Left renal pelvis (tissue), 4 donors: ENCODE measurements at places on chromosomes 16 and 17.
A peak's percentile ranks its signal among the peaks of the same experiment; 100 is the strongest.

GRCh38 chr16:72905581-72905980 lies 142.3 kb downstream of the ZFHX3 start:
- no peak for DNase-seq

GRCh38 chr17:13272296-13272695 lies 254.5 kb upstream of the ELAC2 start:
- DNase-seq = no peak

GRCh38 chr17:14575471-14575953 lies 274.6 kb downstream of the HS3ST3B1 start:
- DNase-seq = no peak

DNA sequence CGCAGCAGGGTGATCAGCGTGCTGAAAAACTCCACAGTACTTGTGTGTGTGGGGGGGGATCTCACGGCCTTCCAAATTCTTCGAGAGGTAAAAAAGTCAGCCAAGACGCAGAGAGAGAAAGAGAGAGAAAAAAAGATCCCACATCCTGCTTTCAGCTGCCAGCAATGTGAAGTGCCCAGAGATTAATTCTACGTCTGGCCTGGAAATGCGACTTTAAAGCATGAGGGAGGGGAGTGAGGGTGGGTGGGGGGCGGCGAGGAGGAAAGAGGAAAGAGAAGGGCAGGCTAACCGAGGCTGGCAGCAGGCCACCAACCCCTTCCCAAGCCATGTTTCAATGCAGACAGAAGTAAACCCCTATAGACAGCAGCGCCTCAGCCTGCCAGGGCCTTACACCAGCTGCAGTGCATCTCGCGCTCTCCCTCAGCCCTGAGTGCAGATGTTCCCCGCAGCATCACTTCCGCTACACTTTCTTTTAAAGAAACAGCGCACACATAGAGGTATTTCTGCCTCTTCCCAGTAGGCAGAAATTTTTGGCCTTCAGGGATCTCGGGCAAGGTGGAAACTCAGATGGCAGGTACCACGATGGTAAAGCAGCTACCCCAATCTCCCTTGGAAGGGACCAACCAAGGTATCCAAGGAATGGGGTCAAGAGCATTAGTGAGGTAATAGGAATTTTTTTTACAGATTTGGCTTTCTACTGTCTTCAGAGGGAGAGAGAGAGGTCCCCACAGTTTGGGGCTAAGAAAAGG lies 87.8 kb downstream of the SMG6 start:
- peak; percentile 69 for DNase-seq

DNA sequence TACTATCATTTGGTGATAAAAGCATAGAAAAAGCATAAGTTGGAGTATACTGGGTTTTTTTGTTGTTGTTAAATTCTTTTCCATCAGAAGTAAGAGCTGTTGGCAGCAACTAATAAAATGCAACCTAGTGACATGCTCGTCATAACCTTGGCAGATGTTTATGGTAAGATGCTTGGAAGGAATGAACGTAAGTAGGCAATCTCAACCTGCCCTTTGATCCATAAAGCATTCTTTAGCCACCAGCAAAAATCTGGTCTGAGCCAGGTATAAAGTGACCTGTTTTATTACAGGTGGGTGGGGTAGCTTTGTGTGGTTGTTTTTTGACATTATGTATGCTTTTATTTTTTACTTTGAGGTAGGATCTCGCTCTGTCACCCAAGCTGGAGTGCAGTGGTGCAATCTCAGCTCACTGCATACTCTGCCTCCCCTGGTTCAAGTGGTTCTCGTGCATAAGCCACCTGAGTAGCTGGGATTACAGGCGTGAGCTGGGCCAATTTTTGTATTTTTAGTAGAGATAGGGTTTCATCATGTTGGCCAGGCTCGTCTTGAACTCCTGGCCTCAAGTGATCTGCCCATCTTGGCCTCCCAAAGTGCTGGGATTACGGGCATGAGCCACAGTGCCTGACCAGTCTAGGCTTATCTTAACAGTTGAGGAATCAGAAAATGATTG lies 22.0 kb downstream of the WSB1 start:
- DNase-seq = no peak

DNA sequence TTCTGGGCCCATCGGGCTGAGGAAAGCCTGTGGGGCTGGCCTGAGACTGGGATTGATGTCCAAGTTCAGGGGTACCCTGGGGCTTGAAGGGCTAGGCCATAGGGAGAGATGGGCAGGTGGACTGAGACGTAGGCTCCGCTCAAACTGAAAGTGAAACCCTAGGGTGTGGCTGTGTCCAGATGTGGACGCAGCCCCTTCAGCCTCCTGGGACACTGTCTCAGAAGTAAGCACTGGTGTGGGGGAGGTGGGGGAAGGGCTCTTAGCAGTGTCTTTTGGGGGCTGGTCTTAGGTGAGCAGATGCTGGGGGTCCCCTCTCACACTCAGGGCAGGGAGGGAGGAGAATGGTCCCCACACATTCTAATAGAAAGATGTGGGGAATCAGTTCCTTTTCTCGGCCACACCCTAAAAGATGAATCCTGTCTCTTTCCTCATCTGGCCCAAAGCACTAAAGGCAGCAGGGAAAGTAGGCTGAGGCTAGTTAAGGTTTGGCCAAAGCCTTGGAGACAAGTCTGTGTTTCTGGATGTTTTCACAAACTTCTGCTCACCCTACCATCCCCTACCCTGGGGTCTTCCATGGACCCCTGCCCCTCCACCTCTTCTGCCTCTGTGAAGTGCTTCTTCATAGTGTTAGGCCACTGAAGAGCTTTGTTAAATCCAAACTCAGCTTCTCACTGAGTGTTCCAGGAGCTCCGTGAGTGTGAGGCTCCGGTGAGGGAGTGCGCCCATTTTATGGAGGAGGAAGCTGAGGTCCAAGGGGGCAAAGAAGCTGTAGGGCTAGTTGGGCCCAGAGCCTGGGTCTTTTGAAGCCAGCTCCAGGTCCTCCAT lies 5.6 kb downstream of the FMNL1 start:
- no peak for DNase-seq

DNA sequence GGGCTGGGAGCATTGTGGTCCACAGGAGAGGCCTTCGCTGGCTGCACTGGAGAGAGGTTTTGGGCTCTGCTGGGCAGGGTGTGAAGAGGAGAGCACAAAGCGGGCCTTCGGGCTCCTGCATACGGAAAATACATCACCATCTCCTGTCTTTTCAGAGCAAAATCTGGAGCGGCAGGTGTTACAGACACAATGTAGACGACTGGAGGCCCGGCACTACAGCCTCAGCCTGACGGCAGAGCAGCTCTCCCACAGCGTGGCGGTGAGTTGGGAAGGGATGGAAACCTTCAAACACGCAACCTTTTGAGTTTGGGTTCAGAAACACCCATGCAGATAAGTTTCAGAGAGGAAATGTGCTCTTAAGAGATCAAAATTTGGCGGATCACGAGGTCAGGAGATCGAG lies 17.9 kb downstream of the GINS2 start:
- no peak for DNase-seq

DNA sequence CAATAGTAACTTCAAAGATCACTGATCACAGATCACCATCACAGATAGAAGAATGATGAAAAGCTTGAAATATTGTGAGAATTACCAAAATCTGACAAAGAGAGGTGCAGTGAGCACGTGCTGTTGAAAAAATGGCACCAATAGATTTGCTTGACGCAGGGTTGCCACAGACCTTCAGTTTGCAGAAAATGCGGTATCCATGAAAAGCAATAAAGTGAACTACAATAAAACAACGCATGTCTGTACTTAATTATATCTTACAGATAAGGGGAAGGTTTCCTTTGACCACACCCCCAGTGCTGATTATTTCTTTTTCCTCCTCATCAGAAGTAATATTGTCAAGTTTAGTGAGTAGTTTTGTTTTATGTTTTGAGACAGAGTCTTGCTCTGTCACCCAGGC lies 21.1 kb upstream of the PYDC1 start:
- no peak for DNase-seq

- DNase-seq = no peak
Measured at GRCh38 chr16:50308237-50308965, 42.0 kb downstream of the ADCY7 start.

DNA sequence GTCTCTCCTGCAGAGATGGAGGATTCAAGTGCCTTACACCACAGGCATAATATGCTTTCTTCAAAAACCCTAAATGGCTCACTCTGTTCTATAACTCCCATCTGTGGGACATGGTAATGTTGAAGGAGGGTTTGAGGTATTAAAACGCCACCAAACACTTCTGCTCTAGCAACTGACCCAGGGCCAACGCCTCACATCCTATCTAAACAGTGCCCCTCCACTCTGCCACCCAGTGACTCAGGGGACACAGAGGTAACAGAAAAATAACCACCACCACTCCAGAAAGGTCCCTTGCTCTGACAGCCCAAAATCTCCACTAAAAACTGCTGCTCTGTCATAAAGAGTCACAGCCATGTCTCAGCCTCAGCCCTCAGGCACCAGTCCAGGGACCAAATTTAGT lies 17.7 kb downstream of the NPRL3 start:
- no peak for DNase-seq

GRCh38 chr16:64925166-64925565 lies 196.7 kb downstream of the CDH11 start:
- DNase-seq = no peak

- no peak for DNase-seq
Measured at GRCh38 chr16:49912721-49913120, 56.8 kb upstream of the ZNF423 start.

GRCh38 chr17:76153202-76153601 lies 12.2 kb upstream of the FOXJ1 start:
- DNase-seq = no peak

GRCh38 chr17:48925251-48925990 lies 17.2 kb downstream of the UBE2Z start:
- DNase-seq = no peak

- no peak for DNase-seq
Measured at GRCh38 chr17:47905221-47905733, 9.2 kb downstream of the SP2 start.

DNA sequence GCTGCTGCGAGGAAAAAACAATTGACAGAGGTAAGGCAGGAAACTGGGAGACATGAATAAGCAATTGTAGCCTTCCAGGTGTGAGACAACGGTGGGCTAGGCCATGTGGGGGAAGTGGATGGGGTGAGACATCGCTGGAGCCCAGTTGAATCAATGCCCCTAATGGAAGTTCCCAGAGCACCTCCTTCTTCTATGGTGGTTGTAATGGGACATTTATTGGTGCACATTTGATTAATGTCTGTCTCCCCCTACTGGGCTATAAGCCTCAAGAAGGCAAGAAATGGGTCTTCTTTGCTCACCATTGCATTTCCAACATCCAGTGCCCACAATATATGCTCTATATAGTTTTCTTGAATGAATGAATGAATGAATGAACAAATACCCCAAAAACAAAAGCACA lies 22.7 kb upstream of the CD300E start:
- DNase-seq = no peak
